MM.1S (cell line): ENCODE measurements at places on chromosomes 4 and X.

- no peak for DNase-seq
Measured at GRCh38 chr4:142396279-142396678, 449.8 kb downstream of the INPP4B start.

DNA sequence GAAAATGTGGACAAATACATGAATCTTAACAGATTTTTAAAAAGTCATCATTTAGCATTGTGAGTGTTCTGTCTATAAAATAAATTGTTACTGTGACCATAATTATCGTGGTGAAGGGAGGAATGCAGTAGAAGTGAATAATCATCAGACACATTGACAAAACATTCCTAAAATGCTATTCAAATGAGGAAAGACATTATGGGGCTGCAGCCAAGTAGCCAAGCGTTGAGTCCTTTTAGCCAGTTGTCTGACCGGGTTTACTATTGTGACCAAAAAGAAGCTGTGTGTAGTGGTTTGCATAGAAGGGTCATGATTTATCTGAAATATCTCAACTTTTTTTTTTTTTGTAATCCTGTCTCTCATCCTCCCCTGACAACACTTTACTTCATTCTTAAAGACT lies 19.5 kb downstream of the WWC2 start:
- DNase-seq: no peak

DNA sequence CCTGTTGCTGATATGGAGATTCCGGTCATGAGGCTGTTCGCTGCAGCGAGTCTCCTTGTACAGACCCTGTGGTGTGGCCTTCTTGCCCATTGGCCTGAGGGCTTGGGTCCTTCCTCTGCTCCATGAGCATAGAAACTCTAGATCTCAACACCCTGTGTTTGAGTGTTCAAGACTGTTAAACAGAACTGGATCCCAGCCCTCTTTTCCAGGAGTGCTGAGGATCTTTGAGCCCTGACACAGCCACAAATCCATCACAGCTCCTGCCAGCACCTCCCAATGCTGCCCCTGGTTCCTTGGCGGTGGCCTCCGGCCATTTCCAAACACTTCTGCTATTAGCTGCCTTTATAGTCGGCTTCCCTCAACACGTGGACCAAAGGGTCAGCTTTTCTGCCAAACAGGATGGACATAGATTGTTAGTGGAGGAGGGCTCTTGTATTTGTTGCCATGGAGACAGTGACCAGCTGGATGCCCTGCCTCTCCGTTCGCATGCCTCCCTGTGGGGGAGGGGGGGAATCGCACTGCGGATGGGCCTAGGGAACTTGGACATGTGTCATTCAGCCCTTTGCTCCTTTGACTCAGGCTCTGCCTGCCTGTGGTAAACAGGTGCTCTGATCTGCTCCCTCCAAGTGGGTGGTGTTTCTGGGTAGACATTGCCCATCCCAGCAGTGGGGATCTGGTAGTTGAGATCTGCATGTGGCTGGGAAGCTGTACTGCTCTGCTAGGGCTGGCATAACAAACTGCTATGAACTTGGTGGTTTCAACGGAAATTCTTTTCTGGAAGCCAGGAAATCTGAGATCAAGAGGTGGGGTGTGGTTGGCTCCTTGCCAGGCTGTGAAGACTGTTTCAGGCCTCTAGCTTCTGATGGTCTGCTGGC lies 6.9 kb upstream of the WDR1 start:
- peak; percentile 48 for DNase-seq

DNA sequence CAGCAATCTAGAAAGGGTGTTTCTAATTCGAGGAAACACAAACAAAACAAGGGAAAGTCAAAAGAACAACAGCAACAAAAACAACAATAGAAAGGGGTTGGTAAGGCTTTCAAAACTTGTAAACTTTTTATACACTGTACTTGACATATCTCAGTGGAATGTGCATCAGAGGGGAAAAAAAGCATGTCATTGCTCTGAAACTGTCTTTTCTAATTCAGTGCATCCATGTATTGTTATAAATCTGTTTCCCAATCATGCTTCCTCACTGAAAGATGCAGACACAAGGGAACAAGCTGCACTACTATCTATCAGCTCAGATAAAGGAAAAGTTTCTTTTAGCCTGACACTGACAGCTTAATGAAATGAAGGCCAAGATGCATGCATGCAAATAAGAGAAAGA lies 44.2 kb upstream of the PCDH18 start:
- DNase-seq: no peak

GRCh38 chrX:108304210-108304609 lies 134.0 kb downstream of the COL4A6 start:
- no peak for DNase-seq

GRCh38 chr4:37562592-37562991 lies 123.6 kb downstream of the RELL1 start:
- DNase-seq: no peak

GRCh38 chr4:175871774-175872405 lies 59.8 kb upstream of the GPM6A start:
- DNase-seq: no peak

- no peak for DNase-seq
Measured at GRCh38 chr4:80259012-80259411, 7.5 kb upstream of the FGF5 start.

GRCh38 chr4:32087211-32087610 lies 1367.0 kb downstream of the PCDH7 start:
- DNase-seq: no peak

DNA sequence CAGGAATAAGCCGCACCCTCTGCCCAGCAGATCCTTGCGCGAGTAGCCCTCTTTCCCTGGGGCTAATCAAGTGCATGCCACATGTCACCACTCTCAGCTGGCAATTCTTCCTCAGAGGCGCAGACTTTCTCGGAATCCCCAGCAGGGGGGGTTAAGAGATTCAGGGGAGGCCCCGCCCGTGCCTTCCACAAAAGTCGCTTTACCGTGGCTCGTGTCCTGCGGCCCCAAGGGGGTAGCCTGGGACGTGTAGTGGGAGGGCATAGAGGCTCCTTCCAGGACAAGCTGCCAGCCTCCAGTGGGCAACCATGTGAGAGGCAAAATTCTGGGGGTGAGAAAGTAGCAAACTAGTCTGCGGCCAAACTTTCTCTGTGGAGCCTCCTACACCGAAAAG lies 652 bp downstream of the SRPX start:
- DNase-seq: peak; percentile 49

GRCh38 chr4:86452924-86453531 lies 93.2 kb upstream of the MAPK10 start:
- DNase-seq: no peak

- DNase-seq: peak; percentile 63
Measured at GRCh38 chrX:71178908-71179307, 34.3 kb downstream of the NLGN3 start.

GRCh38 chr4:22692736-22693135 lies at the start of gene GBA3:
TSS of gene GBA3 (plus strand) at chr4:22692937.
- DNase-seq: no peak

- peak; percentile 74 for DNase-seq
Measured at GRCh38 chr4:110516106-110516922, 40.4 kb downstream of the ENPEP start.

GRCh38 chrX:123959281-123960063 lies 2.0 kb upstream of the STAG2 start:
- peak; percentile 15 for DNase-seq

GRCh38 chr4:10981096-10981495 lies 296.5 kb upstream of the CLNK start:
- no peak for DNase-seq

DNA sequence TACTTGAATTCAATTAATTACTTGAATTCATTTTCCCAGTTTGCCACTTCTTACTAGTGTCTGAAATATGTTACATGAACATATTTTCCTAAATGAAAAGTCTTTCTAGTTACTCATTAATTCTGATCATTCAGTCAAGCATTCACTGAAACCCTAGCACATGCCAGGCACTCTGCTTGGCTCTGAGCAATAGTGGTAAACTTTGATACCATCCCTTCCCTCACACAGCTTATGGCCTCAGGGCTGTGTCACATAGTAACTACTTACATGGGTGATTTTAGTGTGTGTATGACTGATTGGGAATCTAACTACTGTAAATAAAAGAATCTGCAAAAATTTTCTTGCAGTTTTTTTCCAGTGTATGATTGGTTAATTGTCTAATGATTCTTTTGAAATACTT lies 32.7 kb downstream of the METAP1 start:
- no peak for DNase-seq

- no peak for DNase-seq
Measured at GRCh38 chr4:14259936-14260335, 632.4 kb upstream of the BOD1L1 start.

DNA sequence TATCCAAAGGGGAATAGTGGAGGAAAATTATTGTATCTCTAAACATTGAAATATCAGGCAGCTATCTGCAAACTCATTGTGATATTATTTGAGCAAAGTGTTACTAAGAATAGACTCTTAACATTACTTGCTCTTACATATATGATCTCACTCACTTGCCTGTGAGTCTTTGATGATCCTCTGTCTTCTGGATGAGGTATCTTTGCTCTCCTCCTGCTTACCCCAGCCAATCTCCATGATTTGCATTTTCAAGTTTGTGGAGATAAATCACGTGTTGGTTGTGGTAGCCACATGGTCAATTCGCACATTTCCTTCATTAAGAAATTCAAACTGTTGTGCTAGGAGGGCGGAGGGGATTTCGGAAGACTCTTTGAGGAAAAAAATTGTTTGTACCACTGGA lies 169.9 kb upstream of the S100G start:
- DNase-seq: no peak

DNA sequence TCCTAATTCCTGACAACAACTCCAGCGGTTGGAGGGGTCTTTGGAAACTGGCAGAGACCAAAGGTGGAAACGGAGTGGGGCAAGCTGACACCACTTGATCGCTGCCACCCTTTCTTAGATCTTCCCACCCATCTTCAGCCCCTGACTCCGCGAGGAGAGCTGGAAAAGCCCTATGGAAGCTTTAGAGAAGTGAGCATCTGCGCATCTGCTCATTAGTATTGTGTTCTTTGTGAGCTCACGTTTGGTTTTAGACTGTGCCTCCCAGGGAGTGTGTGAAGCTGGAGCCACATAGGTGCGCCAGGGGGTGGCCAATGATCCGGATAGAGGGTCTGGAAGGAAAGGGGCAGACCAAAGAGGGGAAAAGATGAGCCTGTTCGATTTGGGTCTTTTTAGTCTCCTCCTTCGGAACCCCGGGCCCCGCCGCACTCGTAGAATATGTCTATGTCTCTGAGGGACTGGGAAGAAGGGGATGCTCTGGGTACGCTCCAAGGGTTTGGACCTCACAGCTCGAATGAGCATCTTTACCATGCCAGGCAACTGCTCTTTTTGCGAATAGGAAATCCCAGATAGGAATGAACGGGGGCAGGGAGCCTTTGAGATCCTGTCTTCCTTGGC lies 578 bp upstream of the DKK2 start:
- no peak for DNase-seq

GRCh38 chrX:46913667-46914066 lies 1.4 kb downstream of the JADE3 start:
- no peak for DNase-seq

GRCh38 chr4:75698963-75699228 lies 25.5 kb upstream of the USO1 start:
- DNase-seq: no peak

- no peak for DNase-seq
Measured at GRCh38 chrX:68238568-68238967, 194.7 kb downstream of the OPHN1 start.

- no peak for DNase-seq
Measured at GRCh38 chr4:37595875-37596680, 90.1 kb downstream of the RELL1 start.
